Endothelial cell (in vitro differentiated cells): ENCODE measurements at places on chromosomes 4 and X.

GRCh38 chrX:54178100-54178940 lies 4.7 kb downstream of the FAM120C start:
- no peak for DNase-seq

GRCh38 chr4:78322032-78322431 lies 229.5 kb upstream of the ANXA3 start:
- DNase-seq = no peak

DNA sequence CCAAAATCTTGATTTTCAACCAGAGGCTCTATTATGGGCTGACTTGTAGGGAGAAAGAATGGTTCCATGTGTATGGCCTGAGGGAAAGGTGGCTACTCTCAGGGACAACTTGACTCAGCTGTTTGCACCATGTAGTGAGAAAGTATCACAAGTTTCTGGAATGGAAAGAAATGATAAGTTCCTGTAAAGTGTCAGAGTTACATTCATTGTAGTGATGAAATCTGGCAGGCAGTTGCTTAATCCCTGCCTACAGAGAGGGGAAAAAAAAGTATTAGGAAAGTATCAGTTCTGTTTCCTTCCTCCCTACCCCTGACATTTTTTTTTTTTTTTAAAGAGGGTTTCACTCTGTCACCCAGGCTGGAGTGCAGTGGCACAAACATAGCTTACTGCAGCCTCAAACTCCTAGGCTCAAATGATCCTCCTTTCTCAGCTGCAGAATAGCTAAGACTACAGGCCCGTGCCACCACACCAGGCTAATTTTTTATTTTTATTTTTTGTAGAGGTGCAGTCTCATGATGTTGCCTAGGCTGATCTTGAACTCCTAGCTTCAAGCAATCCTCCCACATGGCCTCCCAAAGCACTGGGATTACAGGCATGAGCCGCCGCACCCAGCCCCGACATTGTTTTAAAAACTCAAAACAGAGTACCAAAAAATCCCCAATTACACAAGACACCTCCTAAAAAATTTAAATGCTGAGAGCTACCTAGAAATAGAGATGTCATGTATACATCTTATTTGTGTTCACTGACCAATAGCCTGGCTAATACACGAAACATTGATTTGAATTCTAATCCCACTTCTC lies 4.8 kb upstream of the FBXL5 start:
- no peak for DNase-seq

GRCh38 chr4:146582864-146583263 lies 55.8 kb upstream of the POU4F2 start:
- DNase-seq = peak; percentile 4

DNA sequence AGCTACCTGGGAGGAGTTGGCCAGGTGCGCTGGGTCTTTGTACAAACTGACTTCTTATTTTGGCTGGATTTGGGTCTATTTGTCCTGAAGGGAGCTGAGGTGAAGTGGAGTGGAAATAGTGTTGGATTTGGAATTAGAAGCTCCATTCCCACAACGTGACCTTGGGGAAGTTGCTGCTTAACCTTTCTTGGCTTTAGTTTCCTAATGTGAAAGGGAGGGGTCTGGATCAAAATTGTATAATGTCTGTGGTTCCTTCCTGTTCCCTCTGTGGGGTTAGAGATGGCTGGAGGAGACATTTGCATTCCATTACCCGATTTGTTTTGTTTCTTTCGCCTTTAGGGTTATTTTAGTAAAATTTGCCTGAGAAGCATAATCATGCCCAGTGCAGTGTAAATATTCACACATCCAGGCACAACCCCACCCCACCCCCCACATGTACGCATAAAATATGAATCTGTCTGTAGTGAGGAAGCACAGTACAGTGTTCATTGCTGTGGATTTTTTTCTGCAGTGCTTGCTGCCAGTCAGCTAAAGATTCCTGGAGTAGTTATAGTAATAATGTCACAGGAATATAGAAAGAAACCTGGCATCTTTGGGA lies 21.5 kb downstream of the JADE1 start:
- no peak for DNase-seq

- DNase-seq = no peak
These were observed 459.6 kb upstream of the ATOH1 start for GRCh38 chr4:93368968-93369367.

- no peak for DNase-seq
These were observed 107.8 kb upstream of the TMEM47 start for GRCh38 chrX:34764852-34765361.

- DNase-seq = peak; percentile 20
These were observed 291.6 kb upstream of the HS3ST1 start for GRCh38 chr4:11720292-11720691.

DNA sequence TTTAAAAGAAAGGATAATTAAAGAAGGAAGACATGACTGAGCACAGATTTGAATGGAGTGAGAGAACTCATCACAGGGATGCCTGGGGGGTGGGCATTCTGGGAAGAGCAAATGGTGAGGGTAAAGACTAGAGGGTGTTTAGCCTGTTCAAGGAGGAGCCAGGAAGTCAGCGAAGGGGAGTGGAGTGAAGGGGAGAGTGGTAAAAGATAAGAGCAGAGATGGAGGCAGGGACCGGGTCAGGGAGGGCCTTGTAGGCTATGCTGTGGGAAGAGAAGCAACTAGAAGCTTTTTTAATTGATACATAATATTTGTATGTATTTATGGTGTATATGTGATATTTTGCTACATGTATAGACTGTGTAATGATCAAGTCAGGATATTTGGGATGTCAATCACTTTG lies 2.2 kb upstream of the VGLL1 start:
- no peak for DNase-seq

DNA sequence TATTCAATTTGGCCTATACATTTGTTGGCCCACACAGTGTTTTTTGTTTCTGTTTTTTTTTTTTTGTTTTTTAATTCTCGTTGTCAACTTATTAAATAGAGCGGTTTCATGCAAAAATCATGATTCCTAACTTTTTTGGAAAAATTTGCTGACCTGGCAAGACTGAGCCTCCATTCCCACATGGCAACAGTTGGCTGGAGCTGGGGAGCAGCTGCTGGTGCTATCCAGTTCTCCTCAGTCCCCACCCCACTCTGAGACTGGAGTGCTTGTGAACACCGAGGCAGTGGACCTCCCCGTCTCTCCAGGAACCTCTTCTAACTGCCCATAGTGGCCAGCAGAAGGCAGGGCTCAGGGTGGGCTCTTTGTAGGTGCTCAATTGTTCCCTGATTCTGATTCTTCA lies 95.7 kb upstream of the OTUD4 start:
- DNase-seq = no peak

DNA sequence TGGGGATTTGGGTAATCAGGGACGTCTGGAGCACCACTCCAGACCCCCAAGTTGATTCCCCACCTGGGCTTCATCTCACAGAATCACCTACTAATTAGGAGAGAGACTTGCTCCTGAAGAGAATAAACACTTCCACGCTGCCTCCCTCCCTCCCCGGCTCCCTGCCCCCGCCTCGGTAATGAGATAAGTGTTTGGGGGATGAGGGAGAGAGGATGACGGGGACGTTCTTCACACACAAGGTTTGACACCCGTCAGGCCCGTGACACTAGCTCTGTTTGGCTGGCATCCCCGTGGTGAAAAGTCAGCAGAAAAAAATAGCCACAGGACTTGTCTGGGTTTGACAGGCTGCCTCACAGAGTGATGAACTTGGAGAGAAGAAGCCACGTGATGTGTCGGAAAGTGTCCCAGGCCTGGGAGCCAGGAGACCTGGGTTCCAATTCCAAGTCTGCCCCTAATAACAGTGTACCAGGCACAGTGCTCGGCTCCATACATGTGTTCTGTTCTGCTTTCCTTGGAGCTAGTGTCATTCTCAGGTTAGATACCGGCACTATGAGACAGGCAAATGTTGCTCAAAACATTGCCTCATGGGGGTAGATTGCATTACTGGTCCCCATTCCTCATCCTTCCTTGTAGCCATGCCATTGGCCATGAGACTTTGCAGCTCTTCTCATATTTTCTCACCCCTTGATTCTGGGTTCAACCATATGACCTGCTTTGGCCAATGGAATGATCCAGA lies 578.0 kb downstream of the BCOR start:
- DNase-seq = no peak

DNA sequence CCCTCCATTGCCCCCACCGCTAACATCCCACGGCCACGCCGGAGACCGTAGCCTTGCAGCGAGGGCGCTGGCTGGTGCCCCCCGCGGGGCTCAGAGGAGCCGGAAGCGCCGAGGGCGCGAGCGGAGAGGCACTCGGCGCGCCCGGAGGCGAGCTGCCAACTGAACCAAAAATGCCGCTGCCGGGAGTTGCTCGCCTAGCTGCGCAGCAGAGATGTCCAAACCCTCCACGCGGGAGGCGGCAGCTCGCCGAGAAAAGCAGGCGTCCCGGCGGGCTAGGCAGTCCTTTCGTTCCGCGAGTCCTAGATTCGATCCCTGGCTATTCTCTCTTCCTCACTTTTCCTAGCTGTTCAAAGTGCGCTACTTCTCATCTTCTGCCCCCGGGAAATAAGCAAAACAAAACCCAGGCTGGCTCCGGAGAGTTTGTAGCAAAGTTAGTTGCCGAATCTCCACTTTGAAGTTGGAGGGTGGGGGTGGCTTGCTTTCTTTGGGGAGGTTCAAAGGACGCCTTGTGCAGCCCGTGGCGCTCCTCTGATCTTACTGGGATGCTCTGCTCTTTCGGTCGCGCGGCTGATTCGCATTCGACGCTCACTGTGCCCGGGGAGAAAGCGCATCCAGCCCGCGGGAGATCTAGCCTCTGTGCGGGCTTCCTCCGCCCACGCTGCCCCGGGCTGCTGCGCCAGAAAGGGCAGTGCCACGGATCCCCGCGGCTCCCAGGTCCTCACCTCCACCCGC lies 723 bp downstream of the NKX6-1 start:
- no peak for DNase-seq

- no peak for DNase-seq
These were observed 128.2 kb downstream of the CBR4 start for GRCh38 chr4:168881781-168882420.

DNA sequence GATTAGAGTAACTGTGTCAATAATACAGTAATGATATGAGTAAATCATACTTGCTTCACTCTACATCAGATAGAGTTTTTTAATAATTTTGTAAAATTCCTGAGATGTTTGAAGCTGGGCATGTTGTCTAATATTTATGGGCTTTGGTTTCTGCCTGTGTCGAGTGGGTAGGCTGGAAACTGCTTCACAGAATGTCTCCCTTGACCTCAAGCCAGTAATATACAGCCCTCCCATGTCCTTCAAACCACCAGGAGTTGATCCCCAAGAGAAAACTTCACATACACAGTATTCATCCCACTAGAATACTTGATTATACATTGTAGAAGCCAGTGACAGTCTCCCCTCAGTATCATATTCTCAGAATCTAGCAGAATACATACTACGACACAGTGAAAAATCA lies 284.8 kb upstream of the TENM3 start:
- no peak for DNase-seq

DNA sequence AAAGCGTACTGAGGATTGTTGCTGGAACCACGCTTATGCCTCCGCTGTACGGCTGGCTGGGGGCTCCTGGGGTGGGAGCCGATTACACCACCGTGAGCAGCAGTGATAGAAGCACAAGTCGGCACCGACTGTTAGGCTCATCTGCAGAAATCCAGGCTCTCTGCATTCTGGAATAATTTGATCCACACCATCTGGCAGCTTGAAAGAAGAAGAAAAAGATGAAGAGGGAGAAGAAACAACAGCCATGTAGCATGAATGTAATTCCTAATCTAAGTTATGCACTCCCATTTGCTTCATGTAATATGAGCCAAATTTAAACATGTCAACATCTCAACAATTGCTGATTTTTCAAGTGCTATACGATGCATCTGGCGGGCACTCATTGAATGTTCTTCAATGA lies 84.6 kb upstream of the DHX15 start:
- no peak for DNase-seq
